ENCODE measurements at places on chromosomes 11 and 22. TPM values are rescaled to one million over a fixed set of nuclear protein-coding genes. Genes with fewer than 3 reads are reported as not detected.

Gene SLC17A6
- 0.13 TPM for total RNA-seq

Gene IL18
- total RNA-seq, result 12.1 TPM

DNA sequence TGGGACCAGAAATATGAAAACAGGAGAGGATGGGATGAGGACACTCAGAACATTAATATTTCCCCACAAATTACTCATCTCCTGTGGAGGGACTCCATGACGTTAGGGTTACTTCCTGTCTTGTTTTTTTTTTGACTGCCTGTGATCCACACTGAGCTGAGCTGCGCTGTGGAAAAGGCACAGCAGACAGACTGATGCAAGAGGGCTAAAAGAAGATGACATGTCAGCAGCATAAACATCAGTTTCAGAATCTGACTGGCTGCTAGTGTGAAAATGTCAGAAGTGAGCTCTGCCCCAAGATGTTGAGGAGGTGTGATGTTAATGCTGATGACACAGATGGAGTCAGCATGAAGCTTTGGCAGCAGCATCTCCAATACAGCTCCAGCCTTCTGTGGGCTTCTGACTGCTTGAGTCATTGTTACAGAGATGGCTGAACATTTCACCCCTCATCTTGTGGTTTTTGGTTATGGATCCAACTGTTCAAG lies 286.8 kb downstream of the BLID start:
- no peak for DNase-seq

GRCh38 chr22:22720724-22721261 lies 76.4 kb downstream of the GGTLC2 start:
- no peak for DNase-seq

- DNase-seq, result no peak
Observed at GRCh38 chr11:567011-567628, 6.3 kb downstream of the RASSF7 start.

Gene OR4P4
- not detected for total RNA-seq

Gene GATD1
- 13.6 TPM for total RNA-seq

GRCh38 chr11:115193914-115194801 lies 310.1 kb downstream of the CADM1 start:
- no peak for DNase-seq

All from pancreas (tissue), 10 donors.